ENCODE measurements at places on chromosomes 2 and 18.

GRCh38 chr2:202717598-202718310 is 83.0 kb downstream of the FAM117B start:
- DNase-seq = no peak

DNA sequence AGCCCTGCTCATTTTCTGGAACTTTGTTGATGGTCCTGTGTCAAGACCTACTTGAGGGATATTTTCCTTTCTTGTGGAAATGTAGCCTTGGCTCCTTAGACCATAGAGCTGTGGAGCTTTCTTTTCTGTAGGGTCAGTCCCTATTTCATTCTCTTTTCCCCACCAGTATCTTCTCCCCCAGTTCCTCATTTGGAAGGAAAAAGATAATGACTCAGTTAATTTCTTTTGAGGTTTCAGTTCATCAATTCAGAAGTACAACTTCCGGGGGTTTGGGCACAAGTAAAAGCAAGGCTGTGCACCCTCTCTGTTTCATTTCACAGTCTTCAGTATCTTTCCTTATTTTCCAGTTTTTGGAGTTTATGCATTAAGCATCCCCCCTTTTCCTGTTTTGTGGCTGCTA is 70.7 kb downstream of the CDC42EP3 start:
- DNase-seq = no peak

DNA sequence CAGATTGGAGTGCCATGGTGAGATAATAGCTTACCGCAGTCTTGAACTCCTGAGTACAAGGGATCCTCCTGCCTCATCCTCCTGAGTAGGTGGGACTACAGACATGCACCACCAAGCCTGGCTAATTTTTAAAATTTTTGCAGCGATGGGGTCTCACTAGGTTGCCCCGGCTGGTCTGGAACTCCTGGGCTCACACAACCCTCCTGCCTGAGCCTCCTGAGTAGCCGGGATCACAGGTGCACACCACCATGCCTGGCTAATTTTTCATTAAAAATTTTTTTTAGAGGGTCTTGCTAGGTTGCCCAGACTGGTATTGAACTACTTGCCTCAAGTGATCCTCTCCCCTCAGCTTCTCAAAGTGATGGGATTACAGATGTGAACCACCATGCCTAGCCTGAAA is 27.8 kb downstream of the RAB31 start:
- no peak for DNase-seq

GRCh38 chr2:176395273-176395854 is 126.1 kb downstream of the MTX2 start:
- DNase-seq = no peak

- DNase-seq = no peak
These were observed 36.4 kb downstream of the PTGR3 start for GRCh38 chr18:75172299-75173124.

Measured in G401 (cell line).